ENCODE measurements at places on chromosomes 2 and 18.

DNA sequence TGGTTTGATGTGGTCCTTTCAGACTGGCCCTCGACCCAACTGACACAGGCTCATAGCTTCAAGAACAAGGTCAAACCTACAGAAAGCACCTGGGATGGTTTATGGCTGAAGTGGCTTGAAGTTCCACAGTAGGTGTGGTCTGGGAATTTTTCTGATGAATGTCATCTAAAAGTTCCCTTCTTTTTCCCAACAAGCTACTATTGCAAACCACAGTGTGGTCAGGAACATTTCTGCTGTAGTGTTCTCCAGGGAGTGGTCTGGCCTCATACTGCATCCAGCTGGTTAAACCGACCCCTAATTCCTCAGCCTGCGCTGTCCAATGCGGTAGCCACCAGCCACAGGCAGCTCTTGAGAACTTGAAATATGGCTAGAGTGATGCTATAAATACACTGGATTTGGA, 92.7 kb downstream of the FAM124B start:
- DNase-seq = peak; percentile 20

DNA sequence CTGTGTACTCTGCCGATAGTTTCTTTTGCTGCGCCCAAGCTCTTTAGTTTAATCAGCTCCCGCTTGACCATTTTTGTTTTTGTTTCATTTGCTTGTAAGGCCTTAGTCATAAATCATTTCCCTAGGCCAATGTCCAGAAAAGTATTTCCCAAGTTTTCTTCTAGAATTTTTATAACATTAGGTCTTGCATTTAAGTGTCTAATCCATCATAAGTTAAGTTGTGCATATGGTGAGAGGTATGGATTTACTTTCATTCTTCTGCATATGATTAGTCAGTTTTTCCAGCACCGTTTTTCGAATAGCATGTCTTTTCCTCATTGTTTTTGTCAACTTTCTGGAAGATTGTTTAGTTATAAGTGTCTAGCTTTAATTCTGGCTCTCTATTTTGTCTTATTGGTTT, 484.8 kb upstream of the CNTNAP5 start:
- DNase-seq = no peak

GRCh38 chr2:201171259-201171814, 11.6 kb upstream of the CASP10 start:
- DNase-seq = no peak

GRCh38 chr2:214395040-214395439, 15.8 kb upstream of the VWC2L start:
- no peak for DNase-seq

GRCh38 chr18:31931163-31931885, 11.6 kb downstream of the TRAPPC8 start:
- peak; percentile 79 for DNase-seq

DNA sequence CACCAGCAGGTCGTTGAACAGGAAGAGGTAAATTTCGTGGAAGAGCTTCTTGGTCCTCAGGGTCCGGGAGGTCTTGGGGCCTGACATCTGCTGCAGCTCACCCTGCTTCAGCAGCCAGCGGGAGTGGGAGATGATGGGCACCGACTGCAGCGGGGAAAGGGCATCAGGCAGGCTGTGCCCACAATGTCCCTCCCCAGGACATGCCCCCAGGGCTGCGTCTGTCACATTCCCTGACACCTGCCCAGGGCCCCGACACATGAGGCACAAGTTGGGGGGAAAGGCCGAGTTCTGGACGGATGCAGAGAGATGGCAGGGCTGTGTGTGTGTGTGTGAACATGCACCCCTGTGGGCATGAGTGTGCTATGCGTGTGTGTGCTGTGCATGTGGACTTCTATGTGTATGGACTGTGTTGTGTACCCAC, 13.9 kb downstream of the SNORC start:
- no peak for DNase-seq

DNA sequence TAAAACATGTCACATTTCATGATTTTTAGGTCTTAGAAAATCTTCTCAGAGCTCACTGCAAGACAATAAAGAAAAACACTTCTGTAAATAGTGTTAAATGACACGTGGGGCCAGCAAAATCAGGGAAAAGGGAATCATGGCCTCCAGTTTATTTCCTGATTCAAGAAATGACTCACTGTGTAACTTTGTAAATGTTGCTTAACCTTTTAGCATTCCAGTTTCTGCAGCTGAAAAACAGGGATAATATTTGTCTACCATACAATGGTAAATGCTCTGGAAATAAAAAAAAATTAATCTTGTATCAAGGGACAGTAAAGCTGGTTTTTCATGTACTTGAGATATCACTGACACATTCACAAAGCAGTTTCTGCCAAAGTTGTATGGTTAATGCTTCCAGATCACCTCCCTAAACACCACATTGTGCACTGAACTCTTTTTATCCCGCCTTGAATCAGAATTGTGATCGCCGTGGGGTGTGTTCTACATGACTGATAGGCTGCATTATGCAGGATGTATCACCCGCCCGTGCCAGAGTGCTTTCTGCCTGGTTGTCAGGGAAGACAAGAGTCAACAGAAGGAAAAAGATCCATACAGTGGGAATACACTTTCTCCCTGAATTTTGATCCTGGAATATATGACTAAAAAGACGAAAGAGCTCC, 238.8 kb downstream of the IKZF2 start:
- peak; percentile 77 for DNase-seq

DNA sequence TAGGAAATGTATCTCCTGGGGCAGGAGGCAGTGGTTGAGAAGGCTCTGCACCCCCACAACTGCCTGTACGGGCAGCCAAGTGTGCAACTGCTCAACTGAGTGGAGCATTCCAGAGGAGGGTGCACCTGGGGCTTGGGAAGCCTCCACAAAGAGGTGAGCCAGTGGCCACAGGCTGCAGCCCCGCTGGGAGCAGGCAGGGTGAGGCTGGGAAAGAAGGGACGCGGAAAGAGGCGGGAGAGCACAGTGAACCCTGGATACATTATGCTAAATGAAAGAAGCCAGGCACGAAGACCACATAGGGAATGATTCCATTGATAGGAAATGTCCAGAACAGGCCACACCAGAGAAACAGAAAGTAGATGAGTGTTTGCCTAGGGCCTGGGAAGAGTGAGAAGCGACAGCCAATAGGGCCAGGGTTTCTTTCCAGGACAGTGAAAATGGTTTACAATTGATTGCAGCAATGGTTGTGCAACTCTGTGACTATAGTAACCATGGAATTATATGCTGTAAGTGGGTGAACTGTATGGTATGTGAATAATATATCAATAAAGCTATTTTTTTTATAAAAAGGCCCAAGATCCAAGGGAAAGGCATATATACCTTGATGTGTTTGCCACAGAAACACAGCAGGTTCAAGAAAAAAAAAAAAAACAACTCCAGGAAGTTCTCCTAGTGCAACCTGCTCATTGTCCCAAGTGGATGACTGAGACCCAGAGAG, 82.4 kb downstream of the DDX1 start:
- peak; percentile 1 for DNase-seq

- no peak for DNase-seq
These were observed 105.5 kb downstream of the CLIP4 start for GRCh38 chr2:29220506-29221270.

- no peak for DNase-seq
These were observed 95.7 kb downstream of the VAPA start for GRCh38 chr18:10009321-10010144.

DNA sequence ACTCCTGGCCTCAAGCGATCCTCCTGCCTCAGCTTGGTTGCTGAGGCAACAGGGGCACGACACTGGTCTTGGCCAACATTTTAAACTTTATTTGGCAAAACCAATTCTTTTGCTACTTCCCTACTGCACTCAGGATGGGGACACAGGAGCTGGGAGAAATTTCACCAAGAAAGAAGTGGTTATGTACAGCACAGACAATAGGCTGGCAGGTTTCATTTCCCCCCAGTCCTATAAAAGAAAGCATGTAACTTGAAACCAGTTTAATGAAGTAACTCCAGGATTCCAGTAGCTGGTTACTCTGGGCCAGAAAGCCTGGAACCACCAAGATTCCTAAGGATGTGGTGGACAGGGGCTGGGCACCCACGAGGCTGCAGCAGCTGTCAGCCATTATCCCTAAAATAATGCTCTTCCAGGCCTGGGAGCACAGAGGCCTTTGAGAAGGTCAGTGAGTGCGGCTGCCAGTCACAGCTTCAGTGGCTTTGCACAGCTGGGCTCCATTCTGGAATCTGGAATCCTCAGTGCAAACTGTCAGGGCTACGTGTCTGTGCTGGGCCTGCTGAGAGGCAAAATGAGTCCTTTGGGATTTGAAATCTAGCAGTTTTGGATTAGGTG, 142.3 kb upstream of the ITGA6 start:
- peak; percentile 93 for DNase-seq

DNA sequence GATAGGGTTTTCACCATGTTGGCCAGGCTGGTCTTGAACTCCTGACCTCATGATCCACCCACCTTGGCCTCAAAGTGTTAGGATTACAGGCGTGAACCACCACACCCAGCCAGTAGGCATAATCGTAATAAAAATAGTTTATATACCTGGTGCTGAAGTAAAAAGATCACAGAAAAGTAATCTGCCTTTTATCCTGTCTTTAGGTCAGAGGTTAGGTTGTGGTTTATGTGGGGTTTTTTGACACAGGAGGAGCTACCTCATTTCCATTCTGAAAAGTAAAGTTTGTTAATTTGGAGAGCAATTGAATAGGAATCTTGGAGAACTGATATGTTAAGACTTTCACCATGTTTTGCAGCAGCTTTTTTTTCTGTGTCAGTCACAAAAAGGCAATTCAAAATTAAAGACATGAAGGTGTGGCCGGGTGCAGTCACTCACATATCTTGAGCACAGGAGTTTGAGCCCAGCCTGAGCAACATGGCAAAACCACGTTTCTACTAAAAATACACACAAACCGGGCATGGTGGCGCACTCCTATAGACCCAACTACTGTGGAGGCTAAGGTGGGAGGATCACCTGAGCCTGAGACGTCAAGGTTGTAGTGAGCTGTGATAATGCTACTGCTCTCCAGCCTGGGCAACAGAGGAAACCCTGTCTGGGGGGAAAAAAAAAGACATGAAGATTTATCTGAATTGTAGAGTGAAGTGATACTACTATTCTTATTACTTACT, 31.5 kb downstream of the CCNT2 start:
- DNase-seq = no peak

DNA sequence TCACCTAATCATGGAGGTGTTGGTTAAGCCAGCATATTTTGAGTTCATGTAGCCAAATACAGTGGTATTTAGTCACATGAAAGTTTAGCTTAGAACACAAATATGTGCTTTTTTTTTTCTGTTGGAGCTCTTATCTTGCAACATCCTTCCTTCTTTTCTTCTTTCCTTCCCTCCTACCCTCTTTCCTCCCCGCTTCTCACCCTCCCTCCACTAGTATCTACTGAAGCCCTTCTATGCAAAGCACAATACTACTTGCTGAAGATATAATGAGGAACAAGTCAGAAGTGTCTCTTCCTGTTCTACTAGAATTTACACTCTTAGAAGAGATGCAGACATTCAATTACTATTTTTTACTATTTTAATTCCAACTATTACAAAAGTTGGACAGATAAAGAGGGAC, 105.0 kb upstream of the ITGA4 start:
- no peak for DNase-seq

GRCh38 chr2:173872714-173873113, 92.5 kb downstream of the SP3 start:
- no peak for DNase-seq

DNA sequence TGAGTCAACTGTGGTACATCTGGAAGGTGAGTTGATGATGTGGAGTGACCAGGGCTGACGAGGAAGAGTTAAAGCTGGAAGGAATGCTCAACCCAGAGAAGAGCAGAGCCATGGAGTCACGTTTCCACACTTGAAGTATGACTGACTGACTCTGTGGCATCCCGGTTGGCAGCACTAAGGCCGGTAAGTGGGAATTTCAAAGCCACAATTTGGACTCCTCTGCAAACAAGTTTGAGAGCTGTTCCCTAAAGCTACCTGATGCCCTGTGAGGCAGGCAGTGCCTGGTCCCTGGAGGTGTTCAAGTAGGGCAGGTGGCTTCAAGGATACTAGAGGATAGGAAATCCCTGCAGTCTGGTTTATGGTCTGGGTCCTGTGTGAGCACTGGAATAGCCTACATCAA, 69.3 kb upstream of the ITGB6 start:
- DNase-seq = peak; percentile 43

GRCh38 chr18:59083136-59083818, 56.4 kb upstream of the SEC11C start:
- no peak for DNase-seq

DNA sequence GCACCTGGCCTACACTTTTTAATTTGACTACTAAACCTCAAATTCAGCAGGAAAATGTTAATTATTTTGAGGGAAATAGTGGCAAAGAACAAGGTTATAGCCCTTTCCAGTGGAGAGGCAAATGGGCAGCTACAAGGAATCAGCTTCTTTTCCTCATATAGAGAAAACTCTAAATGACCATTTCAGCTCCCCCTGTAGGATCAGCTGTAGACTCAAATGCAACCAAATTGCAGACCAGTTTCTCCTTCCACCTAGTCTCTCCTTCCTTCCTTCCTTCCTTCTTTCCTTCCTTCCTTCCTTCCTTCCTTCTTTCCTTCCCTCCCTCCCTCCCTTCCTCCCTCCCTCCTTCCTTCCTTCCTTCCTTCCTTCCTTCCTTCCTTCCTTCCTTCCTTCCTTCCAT, 158.2 kb downstream of the ZEB2 start:
- no peak for DNase-seq

DNA sequence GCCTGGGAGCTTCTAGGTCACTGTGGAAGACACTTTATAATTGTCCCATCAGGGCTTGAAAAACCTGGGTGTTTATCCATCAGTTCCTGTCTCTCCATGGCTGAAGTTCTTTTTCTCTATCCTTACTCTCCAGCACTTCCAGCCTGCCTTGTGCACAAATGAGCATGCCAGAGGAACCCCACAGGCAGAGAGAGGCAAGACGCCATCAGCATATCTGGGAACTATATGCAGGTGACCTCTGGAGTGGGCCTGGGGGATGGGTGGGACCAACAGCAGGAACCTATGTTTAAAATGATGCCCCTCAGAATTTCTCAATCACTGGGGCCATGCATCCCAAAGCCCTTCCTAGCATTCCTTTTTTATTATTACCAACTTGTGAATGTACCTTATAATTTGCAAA, 156.2 kb upstream of the PARD3B start:
- DNase-seq = no peak

All from EH (cell line).